Ascending aorta (tissue), 2 donors: ENCODE measurements at places on chromosomes 2 and 18. TPM values are rescaled to one million over a fixed set of nuclear protein-coding genes. Genes with fewer than 3 reads are reported as not detected.

DNA sequence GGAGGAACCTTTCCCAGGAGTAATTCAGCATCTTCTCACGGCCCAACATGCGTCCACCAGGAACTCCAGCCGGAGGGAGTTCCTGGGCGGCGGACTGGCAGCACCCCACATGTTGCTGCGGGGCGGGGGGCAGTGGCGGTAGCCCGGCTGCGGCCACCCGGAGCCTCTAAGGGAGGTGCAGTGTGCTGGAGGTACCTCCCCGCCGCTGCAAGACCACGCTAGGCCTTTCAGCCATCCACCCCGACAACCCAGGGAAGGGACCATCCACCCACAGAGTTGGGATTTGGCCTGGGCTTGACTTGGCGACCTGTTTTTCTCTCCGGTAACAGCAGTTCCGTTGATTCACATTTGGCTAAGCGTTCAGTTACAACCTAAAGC, 625 bp downstream of the LYPD6 start:
- no peaks in the 10 kb centered on the region for H3K4me1 ChIP-seq
- no peaks in the 10 kb centered on the region for H3K27me3 ChIP-seq
- H3K27ac ChIP-seq: no peak overlapping the region
- peak overlapping the region; percentile 82 for H3K4me3 ChIP-seq
- DNase-seq: no peak
- no peaks in the 10 kb centered on the region for H3K36me3 ChIP-seq

NETO1 gene
- total RNA-seq: not detected

- no peak overlapping the region for H3K4me3 ChIP-seq
- H3K4me1 ChIP-seq: no peaks in the 10 kb centered on the region
- no peaks in the 10 kb centered on the region for H3K36me3 ChIP-seq
- H3K27ac ChIP-seq: no peak overlapping the region
Observed at GRCh38 chr2:176653479-176654443, 384.5 kb downstream of the MTX2 start.

- H3K36me3 ChIP-seq: no peaks in the 10 kb centered on the region
- no peak for DNase-seq
- H3K27ac ChIP-seq: peak overlapping the region; percentile 34
- H3K4me1 ChIP-seq: peaks cover 5% of the 10 kb centered on the region
Observed at GRCh38 chr2:42859006-42859552, 66.7 kb upstream of the HAAO start.

GRCh38 chr2:180000434-180000833, 6.7 kb downstream of the CWC22 start:
- H3K4me3 ChIP-seq: no peak overlapping the region
- H3K36me3 ChIP-seq: no peaks in the 10 kb centered on the region
- H3K27me3 ChIP-seq: no peaks in the 10 kb centered on the region
- no peak overlapping the region for H3K27ac ChIP-seq

- H3K4me3 ChIP-seq: no peak overlapping the region
- H3K27me3 ChIP-seq: no peaks in the 10 kb centered on the region
- no peak for DNase-seq
- H3K27ac ChIP-seq: no peak overlapping the region
- no peaks in the 10 kb centered on the region for H3K4me1 ChIP-seq
Observed at GRCh38 chr2:132886574-132886973, 216.6 kb upstream of the LYPD1 start.

- no peaks in the 10 kb centered on the region for H3K36me3 ChIP-seq
- H3K4me1 ChIP-seq: no peaks in the 10 kb centered on the region
- H3K4me3 ChIP-seq: no peak overlapping the region
- H3K27ac ChIP-seq: no peak overlapping the region
- H3K27me3 ChIP-seq: no peaks in the 10 kb centered on the region
Observed at GRCh38 chr18:14914121-14914520, 166.1 kb downstream of the ANKRD30B start.

- no peak overlapping the region for H3K27ac ChIP-seq
- H3K4me1 ChIP-seq: peaks cover 5% of the 10 kb centered on the region
- H3K4me3 ChIP-seq: no peak overlapping the region
- no peak for DNase-seq
- no peaks in the 10 kb centered on the region for H3K27me3 ChIP-seq
Observed at GRCh38 chr2:148658807-148659722, 14.5 kb downstream of the EPC2 start.

GRCh38 chr2:21270708-21271122, 146.9 kb downstream of the TDRD15 start:
- no peaks in the 10 kb centered on the region for H3K27me3 ChIP-seq
- H3K27ac ChIP-seq: no peak overlapping the region
- H3K4me3 ChIP-seq: no peak overlapping the region

DNA sequence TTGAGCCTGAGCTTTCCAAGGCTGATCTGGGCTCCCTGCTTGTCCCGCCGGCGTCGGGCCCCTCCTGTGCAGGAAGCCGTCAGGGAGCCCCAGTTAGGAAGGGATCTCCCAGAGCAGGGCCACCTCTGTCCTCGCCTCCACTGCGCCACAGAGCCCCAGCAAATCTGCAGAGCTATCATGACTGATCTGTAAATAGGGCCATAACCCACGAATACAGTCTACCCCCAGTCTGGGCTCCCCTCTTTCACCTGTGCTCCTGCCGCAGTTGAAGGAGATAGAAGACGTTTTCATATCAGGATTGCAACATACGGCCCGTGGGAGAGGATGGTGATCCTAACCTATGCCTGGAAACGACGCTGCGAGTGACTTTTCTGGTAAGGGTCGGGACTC, 138.7 kb downstream of the PTGR3 start:
- H3K27ac ChIP-seq: no peak overlapping the region
- no peaks in the 10 kb centered on the region for H3K4me1 ChIP-seq
- no peak overlapping the region for H3K4me3 ChIP-seq
- no peak for DNase-seq
- H3K27me3 ChIP-seq: no peaks in the 10 kb centered on the region
